ENCODE measurements at places on chromosomes 5 and 9.

DNA sequence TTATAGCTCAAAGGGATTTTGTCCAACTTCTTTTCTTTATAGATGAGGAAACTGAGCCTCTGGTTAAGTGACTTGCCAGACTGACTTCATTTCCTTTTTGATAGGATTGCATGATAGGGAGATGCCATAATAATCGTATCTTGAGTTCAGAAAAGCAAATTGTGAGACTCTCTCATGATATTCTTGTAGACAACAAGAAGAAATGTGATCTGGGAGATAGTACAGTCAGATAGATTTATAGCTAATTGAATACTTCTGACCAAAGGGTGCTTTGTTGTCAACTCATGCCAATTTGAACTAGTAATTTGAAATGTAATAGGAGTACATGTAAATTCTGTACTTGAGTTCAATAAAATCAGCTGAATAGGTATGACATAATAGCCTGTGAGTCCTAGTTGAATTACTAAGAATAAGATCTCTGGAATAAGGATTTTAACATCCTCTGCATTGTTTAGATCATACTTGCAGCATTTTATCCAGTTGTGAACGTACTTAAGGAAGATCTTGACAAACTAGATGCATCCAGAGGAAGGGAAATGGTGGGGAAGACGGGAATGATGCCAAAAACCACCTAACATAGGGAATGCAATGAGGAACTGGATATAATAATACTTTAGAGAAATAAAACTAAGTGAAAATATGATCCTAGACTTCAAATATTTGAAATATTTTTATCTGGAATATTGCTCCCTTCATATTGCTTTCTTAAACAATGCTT, 25.5 kb downstream of the CWC27 start:
- DNase-seq: no peak

GRCh38 chr5:50564079-50564478, 102.4 kb upstream of the PARP8 start:
- DNase-seq: peak; percentile 34

GRCh38 chr9:31745468-31745867, 639.0 kb upstream of the ACO1 start:
- no peak for DNase-seq

- no peak for DNase-seq
Measured at GRCh38 chr5:4987431-4987830, 152.7 kb upstream of the ADAMTS16 start.

- DNase-seq: no peak
Measured at GRCh38 chr5:151144275-151144674, 13.3 kb downstream of the ANXA6 start.

DNA sequence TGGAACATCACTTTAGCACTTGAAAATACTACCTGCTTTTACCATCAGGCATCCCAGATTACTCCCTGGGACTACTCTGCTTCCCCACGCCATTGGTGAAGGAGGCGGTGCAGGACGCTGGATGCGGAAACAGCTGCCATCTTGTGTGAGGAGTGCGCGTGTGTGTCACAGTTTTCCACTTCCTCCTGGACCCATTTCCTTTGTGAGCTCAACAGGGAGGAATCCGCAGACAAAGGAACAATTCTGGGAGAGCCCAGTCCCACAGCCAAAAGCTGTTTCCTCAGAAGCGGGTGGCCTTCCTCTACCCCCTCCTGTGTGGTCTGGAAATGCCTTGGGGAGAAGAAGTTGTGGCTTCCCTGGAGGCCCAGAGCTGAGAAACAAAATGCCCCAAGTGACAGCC, 16.8 kb downstream of the AFAP1L1 start:
- DNase-seq: no peak

- peak; percentile 32 for DNase-seq
Measured at GRCh38 chr5:912280-913091, 19.8 kb downstream of the TRIP13 start.

DNA sequence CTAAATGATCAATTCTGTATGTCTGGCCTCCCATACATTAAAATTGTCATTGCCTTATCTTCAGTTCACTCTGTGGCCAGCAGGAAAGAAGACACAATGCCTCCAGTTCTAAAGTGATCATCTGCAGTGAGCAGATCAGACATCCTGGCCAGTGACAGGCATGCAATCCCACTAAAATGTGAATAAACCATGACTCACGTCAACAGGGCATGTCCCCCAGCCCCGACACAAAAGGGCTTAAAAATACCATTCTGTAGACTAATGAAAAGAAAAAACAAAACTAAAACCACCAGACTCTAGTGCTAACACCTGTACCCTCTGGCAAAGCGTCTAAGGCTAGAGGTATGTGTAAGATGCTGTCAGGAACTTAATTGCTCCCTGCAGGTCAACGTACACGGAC, 38.5 kb downstream of the DDX31 start:
- no peak for DNase-seq

GRCh38 chr5:132830436-132831094, at the start of gene SHROOM1:
Gene SHROOM1 (minus strand): TSS chr5:132830647. CDS start chr5:132826140, 4,507 bp downstream.
- DNase-seq: no peak

GRCh38 chr5:147439254-147439653, 70.6 kb downstream of the DPYSL3 start:
- DNase-seq: no peak

DNA sequence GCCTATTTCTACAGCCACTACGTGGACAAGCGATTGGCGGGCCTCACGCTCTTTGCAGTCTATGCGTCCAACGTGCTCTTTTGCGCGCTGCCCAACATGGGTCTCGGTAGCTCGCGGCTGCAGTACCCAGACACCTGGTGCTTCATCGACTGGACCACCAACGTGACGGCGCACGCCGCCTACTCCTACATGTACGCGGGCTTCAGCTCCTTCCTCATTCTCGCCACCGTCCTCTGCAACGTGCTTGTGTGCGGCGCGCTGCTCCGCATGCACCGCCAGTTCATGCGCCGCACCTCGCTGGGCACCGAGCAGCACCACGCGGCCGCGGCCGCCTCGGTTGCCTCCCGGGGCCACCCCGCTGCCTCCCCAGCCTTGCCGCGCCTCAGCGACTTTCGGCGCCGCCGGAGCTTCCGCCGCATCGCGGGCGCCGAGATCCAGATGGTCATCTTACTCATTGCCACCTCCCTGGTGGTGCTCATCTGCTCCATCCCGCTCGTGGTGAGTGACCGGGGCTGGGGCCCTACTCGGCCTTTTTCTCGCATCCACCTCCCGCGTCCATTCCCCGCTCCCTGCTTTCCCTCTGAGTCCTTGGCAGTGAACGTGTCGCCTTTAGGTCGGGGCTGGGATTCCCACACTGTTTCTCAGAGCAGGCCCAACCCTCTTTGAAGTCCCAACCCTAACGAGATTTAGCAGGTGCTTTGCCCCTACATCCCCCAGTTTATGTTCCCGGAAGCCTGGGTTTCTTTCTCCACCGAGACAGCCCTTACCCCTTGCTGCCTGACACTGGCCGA, 1.8 kb downstream of the PTGER4 start:
- DNase-seq: peak; percentile 62

DNA sequence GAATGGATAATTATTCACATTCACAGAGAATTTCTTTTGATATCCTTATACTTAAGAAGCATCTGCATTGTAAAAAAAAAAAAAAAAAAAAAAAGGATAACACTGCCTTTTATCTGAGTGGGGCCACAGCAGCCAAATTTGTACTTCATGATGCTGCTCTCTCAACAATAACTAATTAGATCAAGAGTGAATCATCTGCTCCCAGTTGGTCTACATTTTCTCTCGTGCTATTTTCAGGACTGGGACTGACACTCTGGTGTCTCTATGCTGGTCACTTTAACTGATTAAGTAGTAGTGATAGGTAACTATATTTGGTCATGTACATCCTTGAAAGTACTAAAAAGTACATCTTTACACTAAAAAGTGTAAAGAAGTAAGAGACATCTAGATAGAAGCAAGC, 90.1 kb downstream of the RFX3 start:
- no peak for DNase-seq

DNA sequence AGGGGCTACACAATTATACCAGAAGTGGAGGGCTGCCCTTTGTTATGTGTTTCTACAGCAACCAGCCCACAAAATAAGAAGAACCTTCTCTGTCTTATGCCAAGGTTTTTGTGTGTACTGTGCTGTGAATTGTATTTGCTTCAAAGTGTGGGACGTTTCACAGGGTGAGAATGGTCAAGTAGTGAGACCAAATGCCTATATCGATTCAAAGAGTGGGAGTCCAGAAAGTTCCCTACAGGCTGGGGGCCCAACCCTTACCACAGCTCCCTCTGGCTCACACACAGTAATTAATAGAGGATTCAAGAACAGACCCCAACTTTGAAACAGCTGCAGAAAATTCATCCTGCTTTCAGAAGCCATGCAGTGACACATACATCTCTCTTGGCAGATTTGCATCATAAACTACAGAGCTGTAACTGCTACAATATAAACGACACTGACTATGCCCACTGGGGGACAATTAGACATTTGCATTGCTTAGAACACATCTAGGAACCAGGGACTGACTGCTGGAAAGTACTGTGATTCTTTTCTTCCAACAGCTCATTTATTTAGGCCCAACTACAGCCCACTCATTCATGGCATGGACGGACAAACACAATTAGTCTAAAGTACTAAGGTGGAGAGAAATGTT, 12.8 kb downstream of the ENC1 start:
- DNase-seq: no peak

- no peak for DNase-seq
Measured at GRCh38 chr5:139681466-139681865, 33.3 kb downstream of the CXXC5 start.

DNA sequence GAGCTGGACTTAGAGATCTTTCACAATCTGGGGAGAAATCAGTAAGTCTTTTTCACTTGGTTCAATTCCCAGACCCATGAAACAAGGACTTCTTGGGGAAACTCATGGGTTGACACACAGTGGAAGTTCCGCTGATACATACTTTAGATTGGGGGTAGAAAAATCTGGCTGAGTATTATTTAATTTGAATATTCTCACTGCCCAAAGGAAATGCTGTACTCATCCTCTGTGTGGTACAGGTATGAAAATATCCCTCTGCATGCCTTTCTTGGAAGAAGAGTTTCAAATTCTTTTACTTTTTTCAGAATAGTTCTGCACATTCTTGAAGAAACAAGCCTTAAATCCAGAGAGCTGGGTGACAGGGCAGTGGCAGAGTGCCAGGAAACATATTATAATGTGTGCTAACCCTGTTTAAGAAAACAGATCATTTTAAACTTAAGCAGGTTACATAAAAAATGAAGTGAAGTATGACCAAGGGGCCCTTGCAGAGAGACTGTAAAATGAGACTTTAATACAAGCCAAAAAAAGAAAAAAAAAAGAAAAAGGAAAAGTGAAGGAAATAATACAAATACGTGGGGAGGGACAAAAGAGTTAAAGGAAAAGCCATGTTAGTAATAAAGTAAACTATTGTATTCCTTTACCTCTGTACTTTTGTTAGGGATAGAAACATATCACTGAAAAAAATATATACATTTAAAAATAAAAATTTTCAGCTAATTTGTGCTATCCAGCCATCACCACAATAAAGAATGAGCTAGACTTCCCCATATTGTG, 173.4 kb upstream of the NR3C1 start:
- no peak for DNase-seq

- DNase-seq: no peak
Measured at GRCh38 chr5:134135091-134135655, 20.7 kb downstream of the TCF7 start.

GRCh38 chr5:158869092-158869491, 230.6 kb downstream of the EBF1 start:
- DNase-seq: no peak

DNA sequence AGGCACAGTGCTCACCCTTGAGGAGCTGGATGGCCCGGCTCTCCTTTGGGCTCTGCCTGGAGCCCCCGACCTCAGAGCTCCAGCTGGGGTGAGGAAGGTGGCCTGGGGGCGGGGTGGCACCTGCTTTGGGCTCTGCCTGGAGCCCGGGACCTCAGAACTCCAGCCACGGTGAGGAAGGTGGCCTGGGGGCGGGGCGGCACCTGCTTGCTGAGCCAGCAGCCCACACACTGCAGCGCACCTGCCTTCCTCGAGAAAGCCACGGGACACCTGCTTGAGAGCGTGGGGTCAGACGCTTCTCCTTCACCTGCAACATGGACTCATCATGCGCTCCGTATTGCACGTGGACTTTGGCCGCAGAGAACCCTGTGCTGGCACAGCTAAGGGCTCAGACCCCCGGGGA, 51.8 kb downstream of the IRX2 start:
- DNase-seq: no peak

GRCh38 chr5:44862808-44863207, 54.1 kb downstream of the MRPS30 start:
- DNase-seq: no peak

DNA sequence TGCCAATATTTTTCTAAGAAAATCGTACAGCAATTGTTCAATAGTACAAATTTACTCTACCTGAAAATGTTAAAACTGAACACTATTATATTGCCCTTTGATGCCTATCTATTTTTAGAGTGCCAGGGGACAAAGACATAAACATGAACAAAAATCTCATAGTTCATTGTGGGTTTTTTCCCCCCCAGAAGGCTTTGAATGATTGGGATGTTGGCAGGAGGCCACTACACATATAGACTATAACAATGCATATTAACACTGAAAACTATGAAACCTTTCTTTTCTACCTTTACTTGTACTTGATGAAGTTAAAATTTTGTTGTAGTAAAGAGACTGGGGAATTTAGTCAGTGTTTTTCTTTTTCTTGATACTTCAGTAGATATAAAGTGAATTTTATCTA, 12.5 kb downstream of the PRDM6 start:
- no peak for DNase-seq

DNA sequence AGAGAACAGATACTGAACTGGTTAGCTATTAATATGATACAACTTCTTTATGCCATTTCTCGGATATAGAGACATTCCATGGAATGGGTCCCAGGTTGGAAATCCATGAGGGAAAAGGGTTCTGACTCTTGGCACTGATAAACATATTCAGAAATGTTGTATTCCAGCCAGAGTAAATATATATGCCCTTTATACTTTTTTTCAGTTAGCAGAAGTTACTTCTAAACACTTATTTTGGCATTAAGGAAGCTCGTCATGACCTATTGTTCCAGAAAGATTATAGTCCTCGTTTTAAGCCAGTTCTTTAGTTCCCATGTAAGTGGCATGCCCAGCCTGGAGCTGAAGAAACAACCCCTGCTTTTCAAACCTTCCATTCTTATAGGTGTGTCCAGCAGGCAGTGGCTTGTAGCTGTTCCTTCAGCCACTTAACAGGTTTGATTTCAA, 181.6 kb downstream of the CD180 start:
- DNase-seq: no peak

DNA sequence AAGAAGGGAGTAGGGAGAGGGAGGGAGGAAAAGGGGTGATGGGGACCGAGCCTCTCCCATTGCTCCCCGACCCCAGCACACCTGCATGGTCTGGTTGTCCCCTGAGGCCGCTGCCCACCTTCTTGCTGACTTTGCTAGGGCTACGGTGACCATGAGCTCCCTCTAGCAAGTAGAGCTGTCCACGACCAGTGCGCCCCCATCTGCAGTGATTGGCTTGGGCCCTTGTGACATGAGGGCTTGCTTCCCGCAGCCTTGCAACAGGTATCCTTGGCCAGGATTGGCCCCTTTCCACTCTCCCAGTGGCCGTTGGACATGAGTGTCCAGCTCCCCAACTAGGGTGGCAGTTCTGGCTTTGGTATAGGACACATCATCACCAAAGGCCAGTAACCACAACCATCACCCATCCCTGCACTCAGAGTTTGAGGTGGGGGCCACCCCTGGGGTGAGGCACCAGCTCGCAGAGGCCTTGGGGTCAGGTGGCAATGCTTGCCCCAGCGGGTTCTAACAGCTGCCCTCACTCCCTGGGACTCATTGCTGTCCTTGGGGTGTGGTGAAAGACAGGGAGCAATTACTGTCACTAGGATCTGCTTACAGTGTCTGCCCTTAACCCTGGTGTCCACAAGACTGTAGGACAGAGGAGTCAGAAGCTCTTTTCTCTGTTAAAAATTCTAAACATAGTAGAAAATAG, 17.2 kb upstream of the NINJ1 start:
- no peak for DNase-seq
